ENCODE measurements at places on chromosomes 7 and 10. TPM values are rescaled to one million over a fixed set of nuclear protein-coding genes. Genes with fewer than 3 reads are reported as not detected.

GRCh38 chr10:62658516-62658915 is 146.0 kb upstream of the ADO start:
- DNase-seq = no peak

MAGI2 gene
- 1.6 TPM for total RNA-seq

DNA sequence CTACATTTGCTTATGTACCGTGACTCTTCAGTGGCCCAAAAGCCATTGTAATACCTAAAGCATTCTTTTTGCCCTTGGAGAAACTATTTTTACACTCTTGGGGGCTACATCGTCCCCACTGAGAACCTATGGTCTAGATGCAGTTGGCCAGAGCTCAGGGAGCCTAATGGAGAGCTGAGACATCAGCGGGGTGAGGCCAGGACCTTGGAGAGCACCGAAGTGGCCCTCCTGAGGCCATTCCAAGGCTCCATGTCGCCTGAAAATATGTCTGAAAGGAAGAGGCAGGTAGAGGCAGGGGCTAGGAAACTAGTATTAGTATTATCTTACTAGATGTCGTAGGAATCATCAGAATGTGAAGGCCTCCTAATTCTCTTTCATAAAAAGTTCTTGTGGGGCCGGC is 4.9 kb downstream of the PKD2L1 start:
- DNase-seq = no peak

- peak; percentile 48 for DNase-seq
These were observed 20.5 kb downstream of the STRA8 start for GRCh38 chr7:135253851-135254771.

- DNase-seq = peak; percentile 24
These were observed 156.6 kb downstream of the CCDC3 start for GRCh38 chr10:12844811-12845483.

DNA sequence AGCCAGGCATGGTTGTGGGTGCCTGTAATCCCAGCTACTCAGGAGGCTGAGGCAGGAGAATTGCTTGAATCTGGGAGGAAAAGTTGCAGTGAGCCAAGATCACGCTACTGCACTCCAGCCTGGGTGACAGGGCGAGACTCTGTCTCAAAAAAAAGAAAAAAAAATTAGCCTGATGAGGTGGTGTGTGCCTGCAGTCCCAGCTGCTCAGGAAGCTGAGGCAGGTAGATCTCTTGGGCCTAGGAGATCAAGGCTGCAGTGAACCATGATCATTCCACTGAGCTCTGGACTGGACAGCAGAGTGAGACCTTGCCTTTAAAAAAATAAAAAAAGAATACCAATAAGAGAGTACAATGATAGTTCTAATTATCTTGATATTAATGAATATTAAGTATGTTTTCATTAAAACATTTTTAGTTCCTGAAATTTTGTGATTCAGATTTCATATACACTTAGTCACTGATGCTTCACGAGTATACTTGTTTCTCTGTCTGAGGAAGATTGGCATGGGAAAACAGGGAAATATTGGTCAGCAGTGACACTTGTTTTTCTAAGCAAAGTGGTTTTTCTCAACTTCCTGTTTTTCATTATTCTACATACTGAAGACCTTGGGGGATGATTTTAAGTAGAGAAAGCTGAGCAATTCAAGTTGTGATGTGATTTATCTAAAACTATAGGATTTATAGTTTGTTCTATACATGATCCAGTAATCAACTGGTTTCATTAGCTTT is 76.8 kb downstream of the ADK start:
- DNase-seq = no peak

GRCh38 chr7:25031007-25031406 is 51.0 kb upstream of the OSBPL3 start:
- peak; percentile 79 for DNase-seq

AFAP1L2 gene
- total RNA-seq = 35.4 TPM

DNA sequence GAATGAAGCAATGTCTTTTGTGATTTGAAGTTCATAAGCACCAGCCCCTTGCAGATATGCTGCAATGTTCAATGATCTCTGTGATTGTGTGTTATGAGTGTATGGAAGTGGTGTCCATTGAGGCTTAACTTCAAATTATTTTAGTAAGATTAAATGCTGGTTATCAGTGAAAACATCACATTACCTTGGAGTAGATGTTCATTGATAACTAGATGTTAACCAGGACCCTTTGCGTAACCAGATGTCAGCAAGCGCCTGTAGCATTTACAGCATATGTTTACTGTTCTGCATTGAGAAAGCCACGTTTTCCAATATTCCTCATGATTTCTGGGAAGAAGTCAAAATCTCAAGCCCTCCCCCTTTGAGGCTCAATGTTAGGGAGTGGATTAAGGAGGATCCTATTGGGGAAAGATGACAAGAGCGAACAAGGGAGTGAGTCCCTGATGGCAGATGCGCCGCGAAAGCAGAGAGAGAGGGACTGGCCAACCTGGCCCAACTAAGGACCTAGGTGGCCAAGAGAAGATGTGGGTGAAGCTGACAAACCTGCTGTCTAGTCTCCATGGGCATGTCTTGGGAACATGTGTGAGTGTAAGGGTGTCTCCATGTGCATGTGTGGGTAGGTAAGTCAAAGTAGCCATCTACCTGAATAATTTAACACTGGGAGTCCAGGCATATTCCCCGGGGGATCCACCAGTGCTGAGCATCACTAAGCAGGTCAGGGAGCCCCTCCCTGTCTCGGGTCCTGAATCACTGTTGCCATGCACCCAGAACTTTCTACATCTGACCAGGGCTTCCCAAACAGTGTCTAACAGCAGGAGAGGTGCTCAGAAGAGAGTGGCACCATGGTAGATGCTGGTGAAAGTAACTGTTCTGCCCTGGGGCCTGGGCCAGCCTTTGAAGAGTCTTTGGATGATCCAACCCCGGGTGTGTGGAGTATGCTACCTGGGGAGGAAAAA is 141.6 kb upstream of the GDF10 start:
- no peak for DNase-seq

Measured in PC-9 (cell line).